ENCODE measurements at places on chromosomes 11 and 22. TPM values are rescaled to one million over a fixed set of nuclear protein-coding genes. Genes with fewer than 3 reads are reported as not detected.

DNA sequence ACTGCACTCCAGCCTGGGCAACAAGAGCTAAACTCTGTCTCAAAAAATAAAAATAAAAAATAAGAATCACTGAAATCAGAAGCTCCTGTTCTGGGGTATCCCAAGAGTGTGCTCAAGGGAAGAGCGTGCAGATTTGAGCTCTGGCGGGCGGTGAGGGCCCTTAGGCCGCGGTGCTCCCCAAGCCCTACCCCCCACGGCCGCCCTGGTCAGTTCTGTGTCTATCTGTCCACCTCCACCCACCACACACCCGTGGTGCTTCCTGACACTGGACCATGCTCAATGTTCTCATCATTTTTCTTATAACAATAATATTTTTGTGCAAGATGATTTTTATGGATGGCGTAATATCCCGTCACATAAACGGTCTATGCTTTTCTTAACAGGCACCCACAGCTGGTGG, 71.1 kb downstream of the RTL6 start:
- peak; percentile 71 for DNase-seq

DNA sequence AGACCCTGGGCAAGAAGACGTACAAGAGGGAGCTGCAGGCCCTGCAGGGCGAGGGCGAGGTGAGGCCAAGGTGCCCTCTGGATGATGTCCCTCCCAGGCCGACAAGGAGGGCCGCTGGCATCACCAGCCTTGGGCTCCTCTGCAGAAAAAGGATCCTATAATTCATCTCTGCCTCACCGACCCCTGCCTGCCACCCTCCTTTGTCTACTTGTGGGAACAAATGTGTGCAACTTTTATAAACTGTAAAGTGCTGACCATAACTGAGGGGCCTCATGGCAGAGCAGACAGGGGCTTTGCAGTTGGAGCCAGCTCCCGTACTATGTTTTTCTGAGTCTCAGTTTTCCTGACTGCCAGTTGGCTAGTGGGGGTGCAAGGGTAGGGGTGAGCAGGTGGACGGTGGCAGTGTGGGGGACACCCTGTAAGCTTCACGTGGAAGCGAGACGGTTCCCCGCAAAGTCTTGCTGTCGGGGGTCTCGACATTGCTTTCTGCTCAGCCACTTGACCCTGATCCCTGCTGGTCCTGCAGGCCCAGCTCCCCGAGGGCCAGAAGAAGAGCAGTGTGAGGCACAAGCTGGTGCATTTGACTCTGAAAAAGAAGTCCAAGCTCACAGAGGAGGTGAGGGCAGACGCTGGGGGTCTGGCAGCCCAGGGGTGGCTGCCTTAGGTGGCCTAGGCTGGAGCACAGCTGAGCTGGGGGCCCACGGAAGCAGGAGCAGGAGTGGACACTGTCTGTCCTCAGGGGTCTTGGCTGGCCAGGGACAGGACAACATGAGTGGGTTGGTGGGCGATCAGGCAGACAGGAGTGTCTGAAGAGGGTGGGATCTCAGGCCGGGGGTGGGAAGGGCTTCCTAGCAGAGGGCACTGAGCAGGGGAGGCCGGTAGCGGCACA, 54.7 kb downstream of the MYO7A start:
- no peak for DNase-seq

DNA sequence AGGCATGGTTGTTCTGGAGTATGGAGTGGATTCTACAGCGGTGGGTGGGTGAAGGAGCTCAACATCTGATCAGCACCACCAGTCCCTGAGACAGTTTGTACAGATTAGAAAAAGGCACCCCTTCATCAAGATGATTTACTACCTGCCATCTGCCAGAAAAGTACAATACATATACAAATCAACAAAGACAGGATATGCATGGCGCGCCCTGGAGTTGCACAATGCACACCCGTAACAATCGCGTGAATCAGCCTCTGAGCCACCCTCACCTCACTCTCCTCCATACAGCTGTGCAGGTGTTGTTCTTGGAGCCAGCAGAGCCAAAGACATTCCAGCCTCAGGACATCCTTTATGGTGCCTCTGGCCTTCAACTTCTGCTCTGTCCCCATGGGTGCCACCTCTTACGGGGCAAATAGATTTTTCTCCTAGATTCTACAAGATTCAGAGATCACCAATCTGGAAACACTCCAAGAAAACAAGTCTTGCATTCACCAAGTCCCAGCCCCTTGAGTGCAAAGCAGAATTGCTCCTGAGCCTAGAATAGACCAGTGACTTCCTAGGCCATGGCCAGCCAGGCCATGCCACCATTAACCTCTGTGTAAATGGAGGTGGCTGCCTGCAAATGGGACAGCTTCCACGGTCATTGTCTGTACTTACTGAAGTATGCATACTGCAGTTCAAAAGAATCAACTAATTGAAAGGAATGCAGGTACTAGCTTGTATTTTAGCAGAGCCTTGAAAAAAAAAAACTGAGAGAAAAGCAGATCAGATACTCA, 490.9 kb downstream of the SOX6 start:
- DNase-seq = no peak

- peak; percentile 82 for DNase-seq
Observed at GRCh38 chr11:60874421-60875365, 7.4 kb downstream of the ZP1 start.

DNA sequence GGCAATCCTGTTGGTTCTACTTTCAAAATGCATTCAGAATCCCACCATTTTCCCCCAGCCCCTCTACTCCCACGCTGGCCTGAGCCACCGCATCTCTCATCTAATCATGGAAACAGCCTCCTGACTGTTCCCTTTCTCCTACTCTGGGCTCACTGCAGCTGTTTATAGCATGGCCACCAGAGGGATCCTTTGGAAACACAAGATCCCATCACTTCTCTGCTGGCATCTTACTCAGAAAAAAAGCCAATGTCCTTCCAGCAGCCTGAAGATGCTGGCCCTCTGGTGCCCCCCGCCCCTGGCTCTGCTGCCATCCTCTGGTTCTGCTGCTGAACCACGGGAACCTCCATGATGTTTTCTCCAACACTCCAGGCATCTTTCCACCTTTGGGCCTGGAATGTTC, 11.1 kb downstream of the MS4A8 start:
- DNase-seq = no peak

- no peak for DNase-seq
Observed at GRCh38 chr11:35360055-35360530, 59.3 kb downstream of the SLC1A2 start.

DNA sequence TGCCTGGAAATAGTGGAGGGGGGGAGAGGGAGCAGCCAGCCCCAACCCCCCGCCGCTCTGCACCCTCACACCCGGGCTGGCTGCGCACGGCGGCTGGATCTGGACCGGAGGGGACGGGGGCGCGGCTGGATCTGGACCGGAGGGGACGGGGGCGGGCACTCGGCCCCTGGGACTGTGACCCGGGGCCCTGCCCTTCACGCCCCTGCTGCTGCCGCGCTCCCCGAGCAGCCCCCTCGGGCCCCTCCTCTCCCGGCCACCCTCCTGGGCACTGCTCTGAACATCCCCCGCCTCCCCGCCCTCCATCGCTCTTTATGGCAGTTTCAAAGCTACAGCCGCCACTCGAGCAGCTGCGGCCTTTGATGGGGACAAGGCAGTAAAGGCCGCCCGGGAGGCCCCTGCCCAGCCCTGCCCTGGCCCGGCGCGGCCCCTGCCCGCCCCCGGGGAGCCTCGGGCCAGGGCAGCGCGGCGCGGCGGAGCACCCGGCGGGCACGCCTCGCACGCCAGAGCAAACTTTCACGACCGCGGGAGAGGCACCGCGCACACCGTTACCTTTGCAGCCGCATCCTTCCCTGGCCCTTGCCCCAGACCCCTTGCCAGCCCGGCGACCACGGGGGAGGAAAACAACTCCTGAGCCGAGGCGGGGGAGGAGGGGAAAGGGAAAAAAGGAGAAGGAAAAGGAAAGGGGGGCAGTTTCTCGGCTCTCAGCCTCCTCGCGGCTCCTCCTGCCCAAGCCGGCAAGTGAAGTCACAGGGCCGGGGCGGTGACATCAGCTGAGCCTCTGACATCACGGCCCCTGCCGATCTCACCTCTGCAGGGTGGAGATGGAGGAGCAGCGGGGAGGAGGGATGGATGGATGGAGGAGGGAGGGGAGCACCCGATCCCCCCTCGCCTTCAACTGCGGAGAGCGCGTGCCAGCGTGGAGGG, 13.1 kb upstream of the TCF20 start:
- DNase-seq = no peak

- no peak for DNase-seq
Observed at GRCh38 chr11:134032501-134033091, 36.3 kb upstream of the JAM3 start.

GRCh38 chr11:82988936-82989627, 82.6 kb downstream of the RAB30 start:
- no peak for DNase-seq

DNA sequence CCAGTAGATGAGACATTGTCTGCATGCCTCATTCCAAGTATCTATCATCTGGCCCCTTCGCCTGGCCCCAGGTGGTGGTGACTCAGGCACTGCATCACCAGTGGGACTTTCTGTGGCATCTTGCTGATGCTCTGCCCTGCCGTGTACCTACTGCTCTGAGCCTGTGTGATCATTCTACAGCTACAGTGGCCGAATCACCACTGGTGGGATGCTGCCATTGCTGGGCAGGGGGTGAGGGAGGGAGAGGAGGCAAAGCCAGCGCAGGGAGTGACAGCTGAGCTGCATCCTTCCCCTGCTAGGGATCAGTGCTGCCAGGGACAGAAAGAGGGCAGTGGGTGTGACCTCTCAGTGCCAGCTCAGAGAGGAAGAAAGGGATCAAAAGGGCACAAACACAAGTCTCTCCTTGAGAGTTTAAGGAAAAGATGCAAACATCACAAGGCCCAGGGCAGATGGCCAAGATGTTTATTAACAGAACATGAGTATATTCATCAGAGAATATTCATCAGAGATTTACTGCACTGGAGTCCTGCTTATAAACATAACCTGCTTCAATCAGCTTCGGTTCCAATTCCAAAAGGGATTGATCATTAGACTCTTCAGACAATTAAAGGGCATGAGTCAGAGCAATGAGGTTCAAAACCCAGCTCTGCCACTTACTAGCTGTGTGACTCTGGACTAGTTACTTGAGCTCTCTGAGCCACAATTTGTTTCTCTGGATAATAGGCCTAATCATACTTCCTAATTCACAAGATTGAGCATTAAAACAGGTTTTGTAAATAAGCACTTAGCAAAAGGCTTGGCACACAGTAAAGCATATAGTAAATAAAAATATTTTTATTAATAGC, 109.8 kb downstream of the NAT10 start:
- DNase-seq = no peak

GRCh38 chr11:2415171-2415570, 14.6 kb downstream of the TSSC4 start:
- no peak for DNase-seq

DNA sequence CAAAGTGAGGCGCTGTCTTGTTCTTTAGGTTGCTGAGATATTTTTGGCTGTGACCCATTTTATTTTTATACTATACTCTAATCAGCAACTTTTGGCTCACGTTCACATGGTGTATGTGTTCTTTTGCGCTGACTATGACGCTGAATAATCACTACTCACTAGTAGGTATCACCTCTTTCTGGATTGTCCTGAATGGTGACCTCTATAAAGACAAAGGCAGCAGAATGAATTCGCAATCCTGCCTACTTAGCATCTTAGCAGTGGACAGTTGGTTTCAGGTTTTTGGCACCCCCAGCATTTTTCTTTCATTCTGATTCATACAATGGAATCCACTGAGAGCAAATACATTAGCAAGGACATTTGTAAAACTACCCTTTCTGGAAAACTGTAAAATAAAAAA, 351.3 kb downstream of the JRKL start:
- no peak for DNase-seq

DNA sequence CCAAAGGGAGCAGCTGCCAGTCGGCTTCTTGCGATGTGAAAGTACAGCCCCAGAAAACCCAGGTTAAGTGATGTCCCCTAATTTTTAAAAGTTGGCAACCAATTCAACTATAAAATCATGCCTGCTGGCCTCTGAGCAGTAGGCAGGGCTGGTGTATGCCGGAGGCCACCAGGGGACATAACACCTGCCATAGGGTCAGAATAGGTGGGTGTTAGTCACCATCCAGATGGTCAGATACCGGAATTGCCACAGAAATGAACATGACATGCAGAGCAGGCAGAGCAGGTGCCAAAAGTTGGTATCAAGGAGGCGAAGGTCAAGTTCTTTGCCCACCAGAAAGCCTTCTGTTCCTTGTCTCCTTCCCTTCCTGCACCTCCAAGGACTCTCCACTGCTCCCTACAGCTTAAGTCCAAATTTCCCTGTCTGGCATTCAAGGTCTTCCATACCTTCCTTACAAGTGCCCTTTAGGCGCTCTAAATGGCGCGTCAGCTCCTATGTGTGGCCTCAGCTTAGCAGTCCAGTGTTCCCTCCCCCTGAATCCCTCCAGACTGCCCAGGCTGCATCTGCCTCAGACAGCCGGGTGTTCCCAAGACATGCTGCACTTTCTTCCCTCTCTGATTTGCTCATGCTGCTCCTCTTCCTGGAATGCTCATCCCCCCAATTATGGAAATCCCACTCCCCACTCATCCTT, 45.1 kb downstream of the PTPRJ start:
- DNase-seq = no peak

- no peak for DNase-seq
Observed at GRCh38 chr11:125347261-125347585, 148.8 kb downstream of the FEZ1 start.

GRCh38 chr11:102580185-102580951, 44.8 kb downstream of the MMP20 start:
- DNase-seq = no peak

- DNase-seq = no peak
Observed at GRCh38 chr11:34404280-34404679, 34.5 kb upstream of the CAT start.

- no peak for DNase-seq
Observed at GRCh38 chr11:92931746-92932422, 37.6 kb upstream of the MTNR1B start.

GRCh38 chr11:13338427-13339069, 61.0 kb downstream of the BMAL1 start:
- DNase-seq = no peak

GRCh38 chr11:128667873-128668272, 26.0 kb upstream of the FLI1 start:
- DNase-seq = no peak

DNA sequence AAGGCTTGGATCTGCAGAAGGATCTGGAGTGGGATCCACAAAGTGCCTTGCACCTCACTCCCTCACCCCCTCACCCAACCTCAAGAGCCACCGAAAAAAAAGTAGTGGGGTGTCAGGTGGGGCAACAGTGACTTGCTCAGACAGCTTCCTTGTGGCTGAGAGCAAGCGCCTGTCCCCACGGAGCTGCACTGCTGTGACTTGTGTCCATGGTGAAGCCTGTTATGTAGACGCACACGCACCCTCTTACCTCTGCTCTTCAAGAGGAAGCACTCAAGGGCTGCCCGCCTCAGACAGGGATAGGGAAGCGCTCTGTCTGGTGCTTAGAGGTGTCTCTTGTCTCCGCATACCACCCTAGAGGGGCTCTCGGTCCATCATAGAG, 1.2 kb downstream of the DRD2 start:
- no peak for DNase-seq

OSBP2 gene
- 1.4 TPM for total RNA-seq

TMPRSS4 gene
- not detected for total RNA-seq

BARX2 gene
- total RNA-seq = not detected

BRSK2 gene
- total RNA-seq = 1.4 TPM

ANO5 gene
- total RNA-seq = 1.2 TPM

FAM227A gene
- 0.22 TPM for total RNA-seq

ATM gene
- total RNA-seq = 54.5 TPM

CDC42EP1 gene
- 102 TPM for total RNA-seq
